Dermis microvascular lymphatic vessel endothelial cell (primary cell): ENCODE measurements at places on chromosomes 3 and 15.

DNA sequence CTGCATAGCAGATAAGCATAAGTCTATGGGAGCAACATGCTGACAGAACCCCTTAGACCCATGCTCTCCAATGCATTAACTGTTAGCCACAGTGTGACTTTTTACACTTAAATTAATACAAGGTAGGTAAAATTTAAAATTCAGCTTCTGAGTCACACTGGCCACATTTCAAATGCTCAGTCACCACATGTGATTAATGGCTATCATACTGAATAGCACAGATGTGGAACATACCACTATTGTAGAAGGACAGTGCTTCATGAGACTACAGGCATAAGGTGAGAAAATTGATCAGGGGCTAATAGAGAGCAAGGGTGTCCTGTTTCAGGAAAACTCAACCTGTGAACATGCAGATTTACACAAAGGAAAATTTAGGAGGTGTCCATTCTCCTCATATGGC lies 357.0 kb upstream of the SEMA6D start:
- DNase-seq, result no peak

DNA sequence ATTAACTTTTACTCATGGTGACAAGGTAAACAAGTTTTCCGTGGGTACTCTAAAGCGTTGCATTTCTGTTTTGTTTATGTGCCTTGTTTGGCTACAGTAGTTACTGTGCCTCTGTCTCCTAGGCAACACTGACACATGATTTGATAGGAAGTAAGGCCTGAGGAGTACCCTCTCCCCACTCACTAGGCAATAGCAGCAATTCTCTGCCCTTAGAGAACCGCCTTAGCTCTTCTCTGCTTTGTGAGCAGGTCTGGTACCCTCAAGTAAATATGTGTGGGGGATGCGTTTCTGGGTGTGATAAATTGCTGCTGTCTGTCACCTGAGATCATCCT lies at the start of gene IL5RA:
Gene IL5RA, minus strand, starts transcription at position 76 of the 332 bp plus-strand sequence. CDS start 5,390 bp downstream, outside the sequence.
- peak; percentile 1 for DNase-seq

DNA sequence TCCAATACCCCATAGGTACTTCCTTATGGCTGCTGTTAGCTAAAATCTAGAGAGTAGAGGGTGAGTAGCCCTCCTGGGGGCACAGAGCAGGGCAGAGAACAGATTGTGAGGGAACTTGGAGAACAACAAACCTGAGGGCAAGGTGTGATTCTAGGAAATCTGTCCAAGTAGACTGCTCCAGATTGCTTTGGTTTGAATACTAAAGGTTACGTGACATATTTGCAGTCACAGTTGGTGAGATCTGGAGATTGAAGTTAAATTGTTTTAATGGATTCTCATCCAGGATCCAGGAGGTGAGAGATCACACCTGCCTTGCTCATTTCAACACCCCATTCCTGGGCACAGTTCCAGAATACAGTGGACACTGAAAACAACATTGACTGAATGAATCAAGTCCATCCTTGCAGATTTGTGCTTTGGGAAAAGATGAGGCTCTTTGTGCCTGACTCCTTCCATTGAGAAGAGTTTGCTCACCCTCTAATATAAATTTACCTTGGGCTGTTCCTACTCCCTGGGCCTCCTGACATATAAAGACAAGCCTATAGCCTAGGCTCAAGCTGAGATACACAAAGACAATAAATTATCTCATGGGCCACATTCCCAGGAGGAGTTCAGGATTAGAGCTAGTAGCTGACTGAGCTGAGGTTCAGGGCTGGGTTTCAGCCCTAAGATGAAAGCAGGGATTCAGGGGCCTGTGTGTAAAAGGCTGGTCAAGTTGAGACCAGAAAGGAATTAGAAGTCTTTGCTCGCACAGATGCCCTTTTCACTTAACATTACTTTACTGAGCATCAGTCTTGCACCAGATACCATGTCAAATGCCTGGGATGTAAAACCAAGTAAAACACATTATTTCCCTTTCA lies 400.9 kb upstream of the MCTP2 start:
- no peak for DNase-seq

GRCh38 chr3:147963711-147964110 lies 554.5 kb downstream of the ZIC1 start:
- no peak for DNase-seq

DNA sequence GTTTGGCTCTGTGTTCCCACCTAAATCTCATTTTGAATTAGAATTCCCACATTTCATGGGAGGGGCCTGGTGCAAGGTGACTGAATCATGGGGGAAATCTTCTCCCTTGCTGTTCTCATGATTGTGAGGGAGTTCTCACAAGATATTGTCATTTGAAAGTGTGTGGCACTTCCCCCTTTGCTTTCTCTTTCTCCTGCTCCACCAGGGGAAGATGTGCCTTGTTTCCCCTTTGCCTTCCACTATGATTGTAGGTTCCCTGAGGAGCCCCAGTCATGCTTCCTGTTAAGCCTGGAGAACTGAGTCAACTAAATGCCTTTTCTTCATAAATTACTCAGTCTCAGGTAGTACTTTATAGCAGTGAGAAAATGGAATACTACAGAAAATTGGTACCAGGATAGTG lies 157.2 kb upstream of the TPRG1 start:
- no peak for DNase-seq

GRCh38 chr15:99480016-99480810 lies 85.6 kb upstream of the MEF2A start:
- DNase-seq, result no peak

DNA sequence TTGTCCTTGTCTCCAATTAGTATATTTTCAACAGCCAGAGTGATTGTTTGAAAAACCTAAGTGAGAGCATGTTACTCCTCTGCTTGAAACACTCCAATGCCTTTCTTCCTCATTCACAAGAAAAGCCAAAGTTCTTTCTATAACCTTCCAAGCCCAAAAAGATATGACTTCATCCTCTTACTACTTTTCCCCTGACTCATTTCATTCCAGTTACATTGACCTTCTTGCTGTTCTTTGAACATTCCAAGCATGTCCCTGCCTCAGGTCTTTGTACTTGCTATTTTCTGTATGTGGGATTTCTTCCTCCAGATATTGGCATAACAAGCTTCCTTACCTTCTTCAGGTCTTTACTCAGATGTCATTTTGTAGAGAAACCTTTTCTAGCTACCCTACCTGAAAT lies 28.3 kb downstream of the EHHADH start:
- DNase-seq, result no peak

GRCh38 chr3:186496016-186496415 lies 48.2 kb downstream of the CRYGS start:
- no peak for DNase-seq

- DNase-seq, result no peak
Observed at GRCh38 chr3:107416138-107416537, 38.9 kb downstream of the CCDC54 start.
